ENCODE measurements at places on chromosomes 4 and X.

DNA sequence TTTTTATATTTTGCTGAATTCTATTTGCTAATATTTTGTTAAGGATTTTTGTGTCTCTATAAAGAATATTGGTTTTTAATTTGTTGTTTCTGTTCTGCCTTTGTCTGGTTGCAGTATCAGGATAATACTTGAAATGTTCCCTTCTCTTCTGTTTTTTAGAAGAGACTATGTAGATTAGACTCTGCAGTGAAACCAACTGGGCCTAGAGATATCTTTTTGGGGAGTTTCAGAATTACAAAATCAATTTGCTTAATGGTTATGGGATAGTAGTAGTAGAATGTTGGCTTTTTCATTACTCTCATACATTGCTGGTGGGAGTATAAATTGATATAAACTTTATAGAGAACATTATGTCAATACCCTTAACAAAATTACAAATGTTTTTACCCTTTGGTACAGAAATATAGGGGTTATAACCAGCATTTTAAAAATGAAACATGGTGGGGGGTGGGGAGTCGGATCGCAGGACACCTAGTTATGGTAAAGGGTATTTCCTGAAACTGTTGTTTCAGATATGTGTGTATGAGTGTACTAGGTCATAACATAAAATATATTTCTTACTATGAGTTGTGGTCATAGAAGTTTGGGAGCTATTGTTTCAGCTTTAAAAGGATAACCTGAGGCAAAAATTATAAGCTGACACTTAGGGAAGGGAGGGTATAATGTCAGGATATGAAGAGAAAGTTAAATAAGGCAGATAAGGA is 29.0 kb downstream of the CLOCK start:
- no peak for DNase-seq

DNA sequence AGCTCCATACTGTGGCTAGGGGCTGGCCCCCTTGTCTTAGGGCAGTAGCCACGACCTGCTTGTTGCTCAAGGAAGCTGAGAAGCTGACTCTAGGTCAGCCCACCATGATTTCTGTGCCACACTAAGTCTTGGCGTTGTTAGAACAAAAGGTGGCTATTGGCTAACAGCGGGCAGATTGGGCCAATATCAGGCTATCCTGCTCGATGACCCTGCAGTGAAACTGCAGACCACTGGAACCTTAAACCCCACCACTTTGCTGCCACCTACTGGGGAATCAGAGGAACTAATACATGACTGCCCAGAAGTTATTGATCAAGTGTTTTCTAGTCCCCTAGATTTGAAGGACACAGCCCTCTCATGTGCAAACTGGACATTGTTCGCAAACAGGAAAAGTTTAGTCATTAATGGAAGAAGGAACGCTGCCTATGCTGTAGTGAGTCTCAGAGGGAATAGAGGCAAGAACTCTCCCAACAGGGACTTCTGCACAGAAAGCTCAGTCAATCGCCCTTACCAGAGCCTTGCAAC is 17.0 kb upstream of the PAPSS1 start:
- DNase-seq: no peak

DNA sequence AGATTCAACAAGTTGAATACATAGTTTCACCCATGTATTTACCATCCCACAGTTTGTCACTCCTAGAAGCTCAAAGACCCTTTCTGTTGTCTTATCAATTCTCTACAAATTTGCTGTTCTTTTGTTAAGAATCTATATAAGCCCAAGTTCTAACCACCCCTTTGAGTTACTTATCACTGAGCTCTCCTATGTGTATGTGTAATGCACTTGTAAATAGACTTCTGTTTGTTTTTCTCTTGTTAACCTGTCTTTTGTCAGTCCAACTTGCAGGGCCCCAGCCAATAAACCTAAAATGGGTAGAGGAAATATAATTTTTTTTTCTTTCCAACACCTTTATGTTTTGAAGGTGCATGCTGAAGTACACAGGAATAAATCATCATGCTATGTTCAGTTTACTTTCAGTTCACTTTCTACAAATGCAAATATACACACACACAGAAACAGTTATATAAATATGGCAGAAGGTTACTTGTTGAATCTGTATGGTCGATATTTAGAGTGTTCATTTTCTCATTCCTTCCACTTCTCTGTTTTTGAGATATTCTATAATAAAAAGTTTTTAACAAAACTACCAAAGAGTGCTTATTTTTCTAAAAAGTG is 22.3 kb upstream of the CLOCK start:
- no peak for DNase-seq

DNA sequence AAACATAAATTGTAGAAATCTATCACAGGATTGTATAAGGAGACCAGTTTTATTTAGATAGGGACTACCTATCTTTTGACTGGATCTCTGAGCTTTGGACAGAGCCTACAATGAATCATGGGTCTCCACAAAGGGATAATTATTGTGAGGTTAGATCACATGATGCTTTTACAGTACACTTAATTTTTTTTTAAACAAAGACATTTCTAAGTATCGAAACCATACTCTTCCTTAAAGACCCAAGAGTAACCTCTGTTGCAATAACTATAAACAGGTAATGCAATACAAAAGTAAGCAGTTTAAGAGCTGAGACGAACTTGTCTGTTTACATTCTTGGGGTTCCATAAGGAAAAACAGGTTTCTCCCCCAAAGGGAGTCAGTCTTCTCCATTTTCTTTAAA is 64.3 kb upstream of the GABRE start:
- DNase-seq: no peak

- no peak for DNase-seq
Observed at GRCh38 chr4:93751411-93751810, 77.1 kb upstream of the ATOH1 start.

DNA sequence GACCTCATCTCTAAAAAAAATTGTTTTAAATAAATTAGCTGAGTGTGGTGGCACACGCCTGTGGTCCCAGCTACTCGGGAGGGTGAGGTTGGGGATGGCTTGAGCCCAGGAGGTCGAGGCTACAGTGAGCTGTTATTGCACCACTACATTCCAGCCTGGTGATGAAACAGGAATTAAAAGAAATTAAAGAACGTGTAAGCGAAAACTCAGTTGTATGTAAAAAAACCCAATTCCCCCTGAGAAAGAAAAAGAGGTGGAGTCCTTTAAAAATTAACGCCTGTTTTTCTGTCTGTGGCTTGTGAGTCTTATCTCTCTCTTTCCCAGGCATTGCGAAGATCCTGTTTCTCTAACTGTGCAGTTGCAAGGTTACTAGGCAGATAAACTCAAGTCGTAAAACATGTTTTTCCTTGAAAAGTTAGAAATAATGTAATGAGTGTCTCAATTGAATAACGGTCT is 22.1 kb downstream of the EPGN start:
- no peak for DNase-seq

Measured in esophagus squamous epithelium (tissue), 5 donors.